Activated gamma-delta T cell (primary cell): ENCODE measurements at places on chromosomes 1 and 21.

- DNase-seq: no peak
These were observed 383.8 kb upstream of the VAMP3 start for GRCh38 chr1:7387053-7387927.

DNA sequence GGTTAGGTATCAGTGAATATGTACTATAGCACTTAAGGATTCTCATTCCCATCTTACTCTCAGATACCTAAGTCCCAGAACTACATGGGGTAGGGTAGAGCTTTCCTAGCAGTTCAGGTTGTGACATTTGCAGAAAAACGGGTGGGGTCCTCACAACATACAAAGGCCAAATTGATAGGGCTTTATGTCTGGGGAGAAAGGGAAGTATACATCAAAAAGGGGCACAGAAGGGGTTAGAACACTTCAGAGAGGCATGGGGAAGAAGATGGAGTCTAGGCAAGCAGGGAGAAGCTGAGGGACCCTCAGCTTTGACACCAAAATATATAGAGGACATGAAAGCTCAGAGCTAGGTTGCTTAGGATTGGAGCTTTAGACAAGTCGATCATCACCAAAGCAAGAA, 3.6 kb downstream of the UROD start:
- DNase-seq: no peak

GRCh38 chr1:45926330-45926729, 122.9 kb downstream of the MAST2 start:
- no peak for DNase-seq

GRCh38 chr1:164786980-164787833, 228.2 kb downstream of the PBX1 start:
- no peak for DNase-seq

DNA sequence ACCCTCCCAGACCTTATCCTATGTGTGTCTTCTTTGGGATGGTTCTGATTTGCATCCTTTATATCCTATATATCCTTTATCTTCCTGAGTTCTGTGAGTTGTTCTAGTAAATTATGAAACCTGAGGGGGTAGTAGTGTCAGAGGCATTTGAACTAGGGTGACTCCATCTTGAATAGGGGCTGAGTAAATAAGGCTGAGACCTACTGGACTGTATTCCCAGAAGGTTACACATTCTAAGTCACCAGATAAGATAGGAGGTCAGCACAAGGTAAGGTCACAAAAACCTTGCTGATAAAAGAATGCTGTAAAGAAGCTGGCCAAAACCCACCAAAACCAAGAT, 50.6 kb downstream of the SUSD4 start:
- DNase-seq: no peak

DNA sequence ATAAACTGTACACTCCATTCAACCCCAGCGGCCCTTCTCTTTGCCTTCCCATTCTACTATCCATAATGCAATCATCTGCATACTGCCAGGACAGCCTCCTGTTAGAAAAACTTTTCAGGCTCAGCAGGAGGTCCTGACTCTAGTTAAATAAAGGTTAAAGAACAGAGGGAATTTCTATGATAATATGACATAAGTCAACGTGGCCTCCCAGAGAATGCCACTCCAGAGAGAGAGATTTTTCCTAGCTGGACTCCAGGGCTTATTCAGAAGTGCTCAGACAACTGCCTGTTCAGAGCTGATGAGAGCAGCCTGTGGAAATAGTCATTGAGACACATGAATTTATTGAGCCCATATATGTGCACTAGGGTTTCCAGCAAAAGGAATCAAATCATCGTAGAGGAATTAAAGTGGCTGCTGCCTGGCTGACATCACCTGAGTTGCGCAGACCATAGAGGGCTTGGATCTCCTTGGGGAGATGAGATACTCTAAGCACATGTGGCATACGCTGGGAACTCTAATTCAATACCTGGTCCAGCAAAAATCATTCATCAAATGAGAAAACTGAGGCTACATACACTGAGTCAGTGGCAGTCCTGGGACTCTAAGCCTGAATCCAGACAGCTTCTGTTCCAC, 736.2 kb downstream of the PTPRU start:
- DNase-seq: no peak

DNA sequence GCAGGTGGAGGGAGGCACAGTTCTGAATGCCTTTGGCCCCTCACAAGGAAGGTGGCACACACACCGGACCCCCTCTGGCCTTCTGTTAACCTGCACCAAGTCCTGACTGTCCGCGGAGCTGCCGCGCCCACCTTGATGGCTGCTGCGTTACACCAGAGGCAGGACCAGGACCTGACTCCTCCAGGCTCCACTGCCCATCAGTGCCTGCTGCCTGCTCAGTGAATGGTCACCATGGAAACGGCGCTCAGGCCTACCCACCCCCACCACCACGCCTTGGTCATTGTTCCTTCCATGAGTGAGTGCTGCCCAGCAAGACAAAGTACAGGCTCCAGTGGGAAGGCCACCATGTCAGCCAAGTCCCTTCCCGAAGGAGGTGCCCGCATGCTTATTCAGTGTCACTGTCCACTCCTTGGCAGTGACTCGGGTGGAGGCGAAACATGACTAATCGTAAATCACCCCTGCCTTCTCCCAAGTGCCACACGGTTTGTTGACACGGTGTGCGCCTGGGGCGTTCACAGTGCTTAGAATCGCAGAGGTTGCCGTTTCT, 57.3 kb downstream of the SLC37A1 start:
- no peak for DNase-seq

DNA sequence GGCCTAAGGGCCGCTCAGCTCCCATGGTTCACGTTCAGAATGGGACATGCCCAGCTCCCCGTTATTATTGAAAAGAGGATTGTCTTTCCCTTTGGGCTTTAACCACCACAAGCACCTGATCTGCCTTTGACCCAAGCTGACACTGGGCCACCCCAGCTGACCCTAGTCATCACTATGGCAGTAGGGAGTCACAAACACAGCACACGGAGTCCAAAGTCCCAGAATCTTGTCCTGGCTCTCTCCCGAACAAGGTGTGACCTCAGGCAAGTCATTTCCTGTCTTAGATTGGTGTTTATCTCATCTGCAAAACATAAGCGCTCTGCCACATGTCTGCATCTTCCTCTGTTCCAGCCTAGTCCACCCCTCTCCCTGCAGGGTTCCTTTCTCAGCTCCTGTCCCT, 31.5 kb downstream of the IGFN1 start:
- no peak for DNase-seq

DNA sequence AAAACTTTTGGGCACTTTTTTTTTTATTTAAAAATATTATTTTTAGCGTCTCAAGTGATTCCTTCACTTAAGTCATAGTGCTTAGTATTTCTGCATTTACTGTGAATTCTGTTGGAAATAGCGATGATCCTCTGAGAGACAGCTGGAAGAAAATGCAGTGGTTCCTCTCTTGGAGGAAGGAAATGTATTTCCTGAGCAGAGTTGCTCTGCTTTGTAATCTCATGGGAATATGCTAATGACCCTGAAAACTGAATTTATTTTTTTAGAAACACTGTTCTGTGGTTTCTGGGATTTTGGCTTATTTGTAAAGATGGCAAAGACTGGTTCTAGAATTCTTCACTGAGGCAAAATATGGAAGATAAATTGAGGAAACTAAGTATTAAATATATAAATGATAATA, 88.9 kb downstream of the NTNG1 start:
- no peak for DNase-seq

DNA sequence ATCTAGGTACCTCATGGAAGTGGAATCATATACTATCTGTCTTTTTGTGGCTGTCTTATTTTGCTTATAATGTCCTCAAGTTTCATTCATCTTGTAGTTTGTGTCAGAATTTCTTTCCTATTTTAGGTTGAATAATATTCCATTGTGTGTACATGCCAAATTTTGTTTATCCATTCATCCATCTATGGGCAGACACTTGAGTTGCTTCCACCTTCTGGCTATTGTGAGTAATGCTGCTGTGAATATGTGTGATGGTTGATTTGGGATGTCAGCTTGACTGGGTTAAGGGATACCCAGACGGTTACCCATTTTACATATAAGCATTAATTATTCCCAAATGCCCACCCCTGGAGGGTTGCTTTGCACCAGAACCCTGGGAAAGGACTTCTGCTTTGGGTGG, 477.5 kb downstream of the PTPRU start:
- DNase-seq: no peak

DNA sequence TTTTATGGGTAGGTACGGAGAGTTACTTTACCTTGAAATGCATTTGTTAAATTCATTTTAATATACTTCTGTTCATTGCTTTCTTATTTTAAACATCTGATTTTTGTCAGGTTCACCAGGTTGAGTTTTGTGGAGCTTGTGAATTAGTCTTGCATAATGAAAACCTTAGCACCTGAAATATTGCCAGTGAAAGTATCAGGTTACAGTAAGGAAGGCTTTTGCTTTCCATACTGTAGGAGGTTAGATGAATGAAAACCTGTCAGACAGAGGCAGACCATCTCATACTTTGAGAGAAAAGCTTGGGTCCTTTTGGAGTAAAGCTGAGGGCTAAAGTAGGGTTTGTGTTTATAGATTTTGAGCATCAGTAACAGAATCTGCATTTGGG, 34.7 kb downstream of the THRAP3 start:
- DNase-seq: no peak

GRCh38 chr1:176897350-176898236, 266.9 kb downstream of the ASTN1 start:
- DNase-seq: no peak

DNA sequence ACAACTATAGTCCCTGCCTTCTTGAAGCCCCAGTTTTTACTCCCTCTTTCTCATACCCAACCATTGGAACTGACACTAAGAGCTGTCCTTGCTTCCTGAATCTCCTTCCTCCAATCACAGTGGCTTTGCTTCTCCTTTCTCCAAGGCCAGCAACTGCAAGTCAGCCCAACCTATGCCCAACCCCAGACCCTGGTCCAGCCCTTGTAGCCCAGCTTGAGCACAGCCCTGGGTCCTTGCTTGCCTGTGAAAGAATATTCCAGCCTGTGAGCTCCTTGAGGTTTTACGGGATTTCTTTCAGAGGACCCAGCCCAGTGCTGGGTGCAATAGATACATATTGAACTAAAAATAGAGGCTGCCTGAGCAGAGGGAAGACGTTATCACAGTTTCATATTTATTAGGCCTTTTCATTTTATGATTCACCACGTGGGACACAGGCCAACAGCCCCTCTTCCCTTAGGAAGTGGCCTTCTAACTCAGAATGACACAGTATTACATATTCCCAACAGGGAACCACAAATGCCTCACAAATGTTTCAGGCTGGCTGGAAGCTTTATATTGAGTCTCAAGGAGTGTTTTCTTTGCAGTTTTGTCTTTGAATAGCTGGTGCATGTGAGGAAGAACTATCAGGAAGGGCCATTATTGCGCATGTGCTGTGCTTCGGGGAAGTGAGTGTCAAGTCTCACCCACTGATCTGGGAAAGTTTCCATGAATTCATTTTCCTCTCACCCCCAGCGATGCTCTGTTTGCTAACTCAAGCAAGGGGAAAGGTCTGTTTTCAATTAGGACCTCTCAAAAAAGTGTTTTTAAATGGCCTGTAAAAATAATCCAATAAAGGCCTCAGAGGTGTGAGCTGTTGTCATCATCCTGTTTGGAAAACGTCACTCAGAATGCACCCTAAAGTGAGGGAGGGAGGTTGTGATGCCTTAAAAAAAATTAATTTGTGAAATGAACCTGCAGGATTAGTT, 92.3 kb upstream of the NFIA start:
- DNase-seq: no peak

- DNase-seq: no peak
These were observed 31.3 kb upstream of the BTG2 start for GRCh38 chr1:203273869-203274602.

- no peak for DNase-seq
These were observed 273.9 kb upstream of the VAMP3 start for GRCh38 chr1:7497107-7497637.

DNA sequence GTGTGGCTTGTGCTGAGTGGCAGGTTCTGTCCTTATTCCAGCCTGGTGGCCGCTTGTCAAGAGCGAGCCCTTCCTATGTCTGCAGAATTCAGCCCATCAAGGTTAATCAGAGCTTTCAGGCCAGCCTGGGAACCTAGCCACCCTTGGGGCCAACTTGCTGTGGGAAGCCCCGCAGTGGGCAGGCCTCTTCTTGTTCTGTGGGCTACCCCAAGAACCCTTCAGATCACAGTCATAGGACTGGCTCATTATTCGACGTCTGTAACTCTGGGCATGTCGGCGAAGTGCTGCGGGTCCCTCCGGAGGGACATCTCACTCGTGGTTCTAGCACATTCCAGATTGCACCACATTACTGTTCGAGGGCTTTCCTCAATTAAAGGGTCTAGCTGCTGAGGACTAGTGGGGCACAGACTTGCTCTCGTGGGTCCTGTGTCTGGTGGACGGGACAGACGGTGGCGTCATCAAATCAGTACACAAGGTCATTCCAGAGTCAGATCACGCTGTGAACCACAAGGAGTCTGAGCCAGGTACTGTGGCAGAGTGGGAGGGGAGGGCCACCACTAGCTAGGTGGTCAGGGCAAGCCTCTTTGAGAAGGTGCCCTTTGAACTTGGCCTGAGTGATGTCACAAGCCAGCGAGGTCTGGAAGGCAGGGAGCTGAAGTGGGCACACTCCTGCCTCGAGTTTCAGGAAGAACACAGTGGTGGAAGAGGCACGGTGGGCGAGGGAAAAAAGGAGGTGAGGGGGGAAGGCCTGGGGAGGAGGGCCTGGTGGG, 20.3 kb upstream of the TNFRSF1B start:
- DNase-seq: no peak

GRCh38 chr1:50829014-50829958, 130.8 kb downstream of the FAF1 start:
- no peak for DNase-seq

DNA sequence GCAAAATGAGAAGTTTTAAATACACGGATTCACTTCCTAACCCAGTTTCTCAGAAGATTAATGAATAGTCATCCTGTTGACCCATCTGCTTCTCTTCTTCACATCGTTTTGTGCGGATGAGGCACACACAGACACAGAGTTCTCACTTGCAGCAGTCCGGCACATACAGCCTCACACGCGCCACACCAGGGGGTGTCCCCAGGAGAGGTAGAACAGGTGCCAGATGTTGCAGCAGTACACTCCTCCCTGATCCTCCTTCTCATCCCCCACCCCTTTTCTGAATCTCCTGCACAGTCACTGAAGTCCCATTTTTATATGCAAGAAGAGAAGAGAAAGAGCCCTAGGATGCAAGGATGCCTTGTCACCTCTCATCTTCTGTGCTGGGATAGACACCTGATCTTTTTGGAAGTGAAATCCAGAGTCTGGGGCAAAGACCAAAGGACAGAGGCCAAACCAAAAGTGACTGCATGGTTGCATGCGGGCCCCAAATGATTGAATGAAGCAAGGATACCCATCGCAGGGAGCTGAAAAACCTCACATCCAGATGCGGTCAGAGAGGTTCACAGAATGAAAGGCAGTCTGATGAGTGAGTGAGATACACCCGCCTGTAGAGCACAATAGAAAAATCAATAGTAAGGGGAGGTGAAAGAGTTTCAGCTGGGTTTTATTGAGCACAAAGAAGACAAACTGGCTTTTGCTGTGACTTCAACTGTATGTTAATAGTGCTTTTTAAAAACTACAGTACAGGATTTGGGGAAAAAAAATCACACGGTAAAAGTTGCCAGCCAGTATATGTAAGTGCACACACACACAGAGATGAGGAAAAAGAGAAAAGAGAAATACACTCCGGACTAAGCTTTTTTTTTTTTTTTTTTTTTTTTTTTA, 28.9 kb downstream of the PBX1 start:
- DNase-seq: no peak

- DNase-seq: no peak
These were observed 168.9 kb upstream of the HOOK1 start for GRCh38 chr1:59645893-59646292.

- no peak for DNase-seq
These were observed 220.6 kb downstream of the RGS7 start for GRCh38 chr1:241136389-241136788.
